Suprapubic skin (tissue), 4 donors: ENCODE measurements at places on chromosomes 2 and 18.

DNA sequence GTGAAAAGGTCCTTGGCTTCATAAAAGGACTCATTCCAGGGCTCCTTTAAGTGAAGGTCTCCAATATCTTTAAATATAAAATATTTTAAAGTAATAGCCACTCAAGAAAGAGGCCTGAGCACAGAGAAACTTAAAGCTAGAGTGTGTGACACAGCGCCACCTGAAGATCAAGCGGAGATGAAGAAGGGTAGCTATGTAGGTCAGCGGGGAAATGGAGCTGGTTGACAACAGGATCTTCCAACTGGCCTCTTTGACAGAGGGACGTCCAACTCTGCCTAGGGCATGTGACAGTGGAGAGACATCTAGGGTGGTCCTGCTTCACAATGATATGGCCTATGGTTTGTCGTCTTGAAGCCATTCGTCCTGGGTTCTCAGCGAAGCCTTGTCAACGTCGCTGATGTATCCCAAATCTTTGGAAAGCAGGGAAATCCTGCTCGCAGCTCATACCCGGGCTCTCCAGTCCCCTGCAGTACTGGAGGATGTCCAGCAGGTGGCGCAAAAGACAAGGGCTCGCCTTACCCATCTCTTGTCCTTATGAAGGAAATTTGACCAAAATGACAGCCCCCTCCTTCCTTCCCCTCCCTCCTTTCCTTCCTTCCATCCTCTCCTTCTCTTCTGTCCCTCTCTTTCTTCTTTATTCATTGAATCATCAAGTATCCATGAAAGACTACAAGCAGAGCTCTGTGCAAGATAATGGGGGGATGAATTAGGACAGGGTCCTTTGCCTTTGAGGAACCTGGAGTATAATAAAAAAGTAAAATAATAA, 59.6 kb downstream of the LONRF2 start:
- DNase-seq: peak; percentile 83

GRCh38 chr2:185463481-185463880, 275.1 kb upstream of the FSIP2 start:
- DNase-seq: no peak

- no peak for DNase-seq
Measured at GRCh38 chr2:229376866-229377265, 105.8 kb upstream of the PID1 start.

- DNase-seq: no peak
Measured at GRCh38 chr2:31151501-31151900, 13.3 kb upstream of the GALNT14 start.

GRCh38 chr2:29821591-29821990, 99.8 kb downstream of the ALK start:
- no peak for DNase-seq

DNA sequence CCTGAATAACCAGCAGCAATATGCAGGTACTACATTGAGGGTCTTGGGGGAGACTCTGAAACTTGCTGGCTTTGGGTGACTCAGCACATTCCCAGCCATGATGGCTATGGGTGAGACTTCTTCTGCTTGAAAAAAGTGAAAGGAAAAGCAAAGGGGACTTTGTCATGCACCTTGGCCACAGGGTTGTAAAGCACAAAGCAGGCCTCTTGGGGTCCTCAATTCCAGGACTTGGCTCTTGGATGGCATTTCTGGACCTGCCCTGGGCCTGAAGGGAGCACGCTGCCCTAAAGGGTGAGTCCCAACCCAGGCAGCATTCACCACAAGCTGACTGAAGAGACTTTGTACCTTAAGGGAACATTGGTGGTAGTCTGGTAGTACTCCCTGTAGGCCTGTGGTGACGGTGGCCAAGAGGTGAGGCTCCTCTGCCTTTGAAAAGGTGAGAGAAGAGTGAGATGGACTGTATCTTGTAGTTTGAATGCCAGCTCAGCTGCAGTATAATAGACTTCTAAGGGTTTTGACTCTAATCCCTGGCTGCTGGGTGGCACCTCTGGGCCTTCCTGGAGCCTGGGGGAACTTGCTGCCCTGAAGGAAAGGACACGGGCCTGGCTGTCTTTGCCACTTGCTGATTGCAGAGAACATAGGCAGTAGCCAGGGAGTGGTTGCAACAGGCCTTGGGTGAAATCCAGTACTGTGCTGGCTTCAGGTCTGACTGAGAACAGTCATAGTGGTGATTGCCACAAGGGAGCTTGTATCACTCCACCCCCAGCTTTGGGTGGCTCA, 36.5 kb upstream of the CYTIP start:
- DNase-seq: peak; percentile 78

DNA sequence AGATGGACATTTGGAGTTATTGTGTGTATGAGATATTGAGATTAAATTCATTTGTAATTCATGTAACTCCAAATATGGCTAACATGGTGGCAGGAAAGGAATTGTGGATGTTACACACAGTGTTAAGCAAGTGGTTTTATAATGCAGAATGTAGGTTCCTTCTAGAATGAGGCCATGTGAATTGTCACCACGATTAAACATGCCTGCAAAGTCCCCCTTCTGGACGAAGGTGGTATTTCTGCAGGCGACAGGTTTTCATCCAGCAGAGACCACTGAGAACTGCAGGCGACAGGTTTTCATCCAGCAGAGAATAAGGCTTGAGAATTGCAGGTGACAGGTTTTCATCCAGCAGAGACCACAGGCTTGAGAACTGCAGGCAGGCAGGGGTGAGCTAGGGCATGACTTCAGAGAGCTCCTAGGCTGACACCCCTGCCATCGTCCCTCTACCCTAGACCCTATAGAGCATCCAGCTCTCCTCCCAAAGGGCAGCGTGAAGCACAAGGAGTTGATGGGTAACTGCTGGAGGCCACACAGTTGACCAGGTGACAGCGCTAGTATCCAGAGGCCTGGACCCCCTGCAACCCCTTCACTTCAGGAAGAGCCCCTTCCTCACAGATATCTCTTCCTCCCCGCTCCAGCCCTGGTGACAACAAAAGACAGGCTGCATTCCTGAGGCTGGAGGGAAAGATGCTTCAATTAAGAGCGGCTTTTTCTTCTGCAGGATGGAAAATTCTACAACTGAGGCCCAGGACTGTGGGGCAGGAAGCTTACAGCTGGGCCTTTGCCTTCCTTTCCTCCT, 175.8 kb downstream of the LOXHD1 start:
- DNase-seq: no peak

DNA sequence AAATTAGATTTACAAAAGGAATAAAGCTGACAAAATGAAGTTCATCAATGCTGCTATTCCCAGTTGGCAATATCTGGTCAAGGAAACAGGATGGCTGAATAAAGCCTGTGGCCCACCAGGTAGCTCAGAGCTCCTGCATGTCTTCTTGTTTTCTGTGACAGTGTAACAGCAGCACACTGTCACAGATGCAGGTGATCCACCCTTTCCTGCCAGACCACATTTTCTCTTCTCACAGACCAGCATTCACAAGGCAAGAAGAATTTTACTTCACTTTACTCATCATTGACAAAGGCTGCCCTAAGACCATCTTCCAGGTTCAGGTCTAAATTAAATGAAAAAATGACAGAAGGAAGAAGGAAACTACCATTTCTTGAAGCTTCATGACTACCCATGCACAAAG, 166.2 kb upstream of the MEIS1 start:
- no peak for DNase-seq

- no peak for DNase-seq
Measured at GRCh38 chr18:23451491-23451890, 1.6 kb upstream of the RIOK3 start.

GRCh38 chr2:107785756-107786155, 40.9 kb upstream of the RGPD4 start:
- DNase-seq: no peak
